ENCODE measurements at places on chromosomes 2 and 18. TPM values are rescaled to one million over a fixed set of nuclear protein-coding genes. Genes with fewer than 3 reads are reported as not detected.

IL1RL2 gene
- 3.3 TPM for total RNA-seq

OXER1 gene
- total RNA-seq, result 1.3 TPM

PKDCC gene
- 5.9 TPM for total RNA-seq

SERPINB3 gene
- not detected for total RNA-seq

KRTCAP3 gene
- total RNA-seq, result 21.4 TPM

RAB31 gene
- total RNA-seq, result 33.9 TPM

SPDYA gene
- 3.1 TPM for total RNA-seq

PRKAG3 gene
- total RNA-seq, result not detected

SLC4A5 gene
- 48.0 TPM for total RNA-seq

SERPINB7 gene
- total RNA-seq, result not detected

CRYGD gene
- total RNA-seq, result not detected

RAD51AP2 gene
- 0.13 TPM for total RNA-seq

RFX8 gene
- 1.9 TPM for total RNA-seq

RPRM gene
- total RNA-seq, result 2.4 TPM

GKN1 gene
- not detected for total RNA-seq

ST6GAL2 gene
- 17.6 TPM for total RNA-seq

CNTNAP5 gene
- total RNA-seq, result not detected

SGPP2 gene
- 53.7 TPM for total RNA-seq

SCN3A gene
- total RNA-seq, result 12.5 TPM

CD302 gene
- 64.4 TPM for total RNA-seq

LMAN2L gene
- 32.9 TPM for total RNA-seq

FAM110C gene
- total RNA-seq, result 10.0 TPM

TBC1D8 gene
- total RNA-seq, result 16.4 TPM

NABP1 gene
- total RNA-seq, result 28.6 TPM

IER3IP1 gene
- 13.8 TPM for total RNA-seq
